Cardiac ventricle fibroblast (primary cell): ENCODE measurements at places on chromosomes 12 and 14. TPM values are rescaled to one million over a fixed set of nuclear protein-coding genes. Genes with fewer than 3 reads are reported as not detected.

Gene CPM
- total RNA-seq, result 7.2 and 8.9 TPM in 2 replicates

Gene C12orf50
- total RNA-seq, result not detected in 2 replicates

Gene POTEM
- total RNA-seq, result not detected in 2 replicates

Gene VCPKMT
- 3.8 and 4.1 TPM in 2 replicates for total RNA-seq

Gene MYO1H
- not detected in 2 replicates for total RNA-seq

Gene SRGAP1
- 15.5 and 17.4 TPM in 2 replicates for total RNA-seq

Gene NDRG2
- 54.0 and 70.0 TPM in 2 replicates for total RNA-seq
